AG09309 (cell line): ENCODE measurements at places on chromosomes 12 and 14.
A peak's percentile ranks its signal among the peaks of the same experiment; 100 is the strongest.

- DNase-seq: no peak
These were observed 40.0 kb upstream of the SLC2A13 start for GRCh38 chr12:40145896-40146295.

DNA sequence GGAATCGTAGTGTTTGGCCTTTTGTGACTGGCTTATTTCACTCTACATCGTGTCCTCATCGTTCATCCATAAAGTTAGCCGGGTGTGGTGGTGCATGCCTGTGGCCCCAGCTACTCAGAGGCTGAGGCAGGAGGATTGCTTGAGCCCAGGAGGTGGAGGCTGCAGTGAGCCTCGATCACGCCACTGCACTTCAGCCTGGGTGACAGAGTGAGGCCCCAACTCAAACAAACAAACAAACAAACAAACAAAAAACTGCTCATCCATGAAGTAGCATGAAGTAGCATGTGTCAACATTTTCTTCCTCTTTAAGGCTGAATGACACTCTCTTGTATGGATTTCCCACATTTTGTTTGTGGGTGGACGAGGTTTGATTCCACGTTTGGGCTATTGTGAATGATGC is 44.0 kb upstream of the MEG3 start:
- DNase-seq: no peak

- DNase-seq: no peak
These were observed 31.7 kb downstream of the ETV6 start for GRCh38 chr12:11681207-11681606.

DNA sequence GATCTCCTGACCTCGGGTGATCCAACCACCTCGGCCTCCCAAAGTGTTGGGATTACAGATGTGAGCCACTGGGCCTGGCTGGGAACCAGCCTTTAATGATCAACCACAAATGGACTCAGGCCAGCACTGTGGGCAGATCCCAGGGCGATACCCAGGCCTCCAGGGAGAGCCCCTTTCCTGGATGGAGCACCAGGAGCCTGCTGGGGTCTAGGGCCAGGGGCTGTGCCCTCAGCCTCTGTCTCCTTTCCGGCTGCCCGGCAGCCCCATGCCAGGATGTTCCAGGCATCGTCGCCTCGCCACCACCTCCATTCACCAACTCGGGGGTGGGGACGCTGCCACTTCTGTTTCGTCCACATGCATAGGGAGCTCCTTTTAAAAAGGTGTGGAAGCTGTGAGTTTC is 2.3 kb downstream of the ADGRD1 start:
- DNase-seq: no peak

- DNase-seq: no peak
These were observed 15.9 kb downstream of the MAP3K12 start for GRCh38 chr12:53483225-53483978.

GRCh38 chr14:78340250-78340649 is 170.1 kb downstream of the NRXN3 start:
- no peak for DNase-seq

DNA sequence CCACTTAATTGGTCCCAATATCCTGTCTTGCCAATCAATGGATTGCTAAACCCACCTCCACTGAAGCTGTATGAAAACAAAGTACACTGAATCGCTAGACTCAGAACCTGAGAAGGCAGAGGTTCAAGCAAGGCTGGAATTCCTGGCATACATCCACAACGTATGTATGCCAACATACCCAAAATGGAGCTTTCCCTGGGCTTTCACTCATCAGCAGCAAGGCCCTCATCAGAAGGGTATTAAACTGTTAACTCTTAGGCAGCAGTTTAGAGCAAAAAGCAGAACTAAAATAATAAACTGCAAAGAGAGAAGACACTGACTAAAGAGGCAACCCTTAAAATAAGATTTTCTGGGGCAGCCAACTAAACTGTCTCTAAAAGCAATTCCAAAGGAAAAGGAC is 13.6 kb downstream of the MED13L start:
- DNase-seq: no peak

GRCh38 chr14:89858089-89858488 is 96.4 kb downstream of the EFCAB11 start:
- DNase-seq: no peak

DNA sequence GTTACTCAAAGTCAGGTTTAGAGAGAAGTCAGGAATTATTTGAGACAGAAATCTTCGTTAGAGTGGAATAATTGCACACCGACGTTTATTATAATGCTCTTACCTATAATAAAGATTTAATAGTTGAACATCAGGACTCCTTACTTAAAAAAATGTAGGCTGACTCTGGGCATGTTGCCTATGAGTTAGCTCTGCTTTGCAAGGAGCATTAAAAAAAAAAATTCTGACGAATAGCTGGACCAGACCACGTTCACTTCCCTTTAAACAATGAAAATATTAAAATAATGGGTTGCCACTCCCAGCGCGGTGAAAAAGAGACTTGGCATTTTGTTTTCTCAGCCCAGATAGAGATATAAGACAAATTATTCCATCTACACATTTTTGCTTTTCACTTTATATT is 574 bp upstream of the FANCM start:
- DNase-seq: no peak

DNA sequence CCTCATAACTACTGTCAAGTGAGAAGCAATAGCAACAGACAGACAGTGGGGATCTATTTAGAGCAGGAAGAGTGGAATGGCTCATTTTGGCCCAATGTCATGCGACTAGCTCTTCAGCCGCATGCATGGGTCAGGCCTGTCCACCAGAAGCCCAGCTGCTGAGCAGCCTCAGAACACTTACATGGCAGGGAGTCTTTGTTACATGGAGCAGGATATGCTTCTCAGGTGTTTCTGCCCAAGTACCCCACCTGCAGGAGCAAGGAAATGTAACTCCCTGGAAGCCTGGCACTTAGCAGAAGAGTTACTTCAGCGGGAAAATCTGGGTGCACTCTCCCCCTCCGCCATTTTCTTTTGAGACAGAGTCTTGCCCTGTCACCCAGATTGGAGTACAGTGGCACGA is 73.5 kb upstream of the ARHGAP5 start:
- no peak for DNase-seq

GRCh38 chr14:91415794-91416743 is 1.6 kb downstream of the CCDC88C start:
- no peak for DNase-seq

DNA sequence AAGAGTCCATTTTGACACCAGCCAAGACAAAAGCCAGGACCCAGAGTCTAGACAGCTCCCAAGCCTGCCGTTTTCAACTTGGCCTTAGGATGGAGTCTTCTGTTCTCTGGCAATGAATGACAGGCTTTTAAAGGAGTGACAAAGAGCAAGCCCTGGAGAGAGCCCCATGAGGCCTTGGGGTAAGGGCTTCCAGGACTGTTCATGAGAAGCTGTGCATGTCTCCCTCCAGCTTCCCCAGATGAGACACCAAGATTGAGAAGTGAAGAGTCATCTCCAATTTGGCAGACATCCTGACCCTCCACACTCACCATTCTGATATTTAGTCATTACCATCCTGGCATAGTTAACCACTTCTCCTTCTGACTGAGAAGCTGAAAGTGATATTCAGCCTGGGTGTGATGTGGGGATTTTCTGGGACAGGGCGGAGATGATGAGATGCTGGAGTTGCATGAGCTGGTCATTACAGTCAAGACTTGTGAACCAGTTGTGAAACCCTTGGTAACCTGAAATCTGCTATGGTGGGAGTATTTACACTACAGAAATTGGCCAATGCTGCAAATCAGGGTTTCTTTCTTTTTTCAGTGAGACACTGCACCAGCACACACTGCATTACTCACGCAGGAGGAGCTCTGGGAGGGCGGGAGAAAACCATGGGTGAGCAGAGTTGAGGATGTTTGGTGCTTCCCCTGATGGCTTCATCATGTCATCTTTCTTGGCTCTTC is 77.8 kb downstream of the VCPKMT start:
- DNase-seq: peak; percentile 97
